Activated CD8-positive, alpha-beta memory T cell treated with anti-CD3 and anti-CD28 coated beads, Interleukin-2, amount 10 ng/mL, durations not matched to agents 7 days and 5 days (primary cell): ENCODE measurements at places on chromosomes 12 and 14. TPM values are rescaled to one million over a fixed set of nuclear protein-coding genes. Genes with fewer than 3 reads are reported as not detected.

The KRT8 gene
- total RNA-seq, result 0.26 TPM

The AGAP2 gene
- total RNA-seq, result 70.7 TPM

The CCNK gene
- total RNA-seq, result 82.9 TPM

The ESPL1 gene
- total RNA-seq, result 137 TPM

- DNase-seq, result no peak
- no peak overlapping the region for H3K4me3 ChIP-seq
These were observed 48.9 kb downstream of the KIF26A start for GRCh38 chr14:104187121-104187889.

DNA sequence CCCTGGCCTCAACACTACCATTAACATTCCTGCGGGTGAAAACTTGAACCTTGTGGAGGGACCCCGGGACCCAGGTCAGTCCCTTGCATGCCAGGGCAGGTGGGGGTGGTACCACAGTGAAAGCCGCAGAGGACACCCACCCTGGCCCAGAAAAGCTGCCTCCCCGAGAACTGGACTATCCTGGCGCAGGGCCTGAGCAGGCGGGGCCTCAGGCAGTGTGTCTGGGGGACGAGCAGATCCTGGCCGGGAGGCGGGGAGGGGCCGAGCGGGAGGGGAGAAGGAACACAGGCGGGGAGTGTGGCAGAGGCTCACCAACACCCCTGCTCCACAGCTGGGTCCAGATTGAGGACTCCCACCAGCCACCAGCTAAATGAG is 10.0 kb downstream of the AHNAK2 start:
- H3K27ac ChIP-seq, result no peak overlapping the region
- no peaks in the 10 kb centered on the region for H3K36me3 ChIP-seq
- H3K27me3 ChIP-seq, result peaks cover 23% of the 10 kb centered on the region
- DNase-seq, result no peak

DNA sequence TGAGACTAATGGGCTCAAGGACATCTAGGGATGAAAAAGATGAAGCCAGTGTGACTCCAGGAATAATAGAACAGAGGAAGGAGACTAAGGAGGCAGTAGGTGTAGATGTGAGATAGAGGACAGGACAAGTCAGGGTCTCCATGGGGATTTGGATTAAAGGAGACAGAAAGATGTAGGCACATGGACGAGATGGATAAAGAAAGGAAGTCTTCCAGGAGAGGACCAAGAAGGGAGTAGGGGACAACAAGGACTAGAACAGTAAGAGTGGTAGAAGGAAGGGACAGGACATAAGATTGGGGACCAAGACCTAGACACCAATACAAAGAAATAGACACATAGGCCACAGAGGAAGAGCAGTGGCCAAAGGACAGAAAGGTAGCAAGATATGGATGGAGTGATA is 7.1 kb upstream of the PCK2 start:
- no peak for DNase-seq
- peaks cover 5% of the 10 kb centered on the region for H3K4me1 ChIP-seq

DNA sequence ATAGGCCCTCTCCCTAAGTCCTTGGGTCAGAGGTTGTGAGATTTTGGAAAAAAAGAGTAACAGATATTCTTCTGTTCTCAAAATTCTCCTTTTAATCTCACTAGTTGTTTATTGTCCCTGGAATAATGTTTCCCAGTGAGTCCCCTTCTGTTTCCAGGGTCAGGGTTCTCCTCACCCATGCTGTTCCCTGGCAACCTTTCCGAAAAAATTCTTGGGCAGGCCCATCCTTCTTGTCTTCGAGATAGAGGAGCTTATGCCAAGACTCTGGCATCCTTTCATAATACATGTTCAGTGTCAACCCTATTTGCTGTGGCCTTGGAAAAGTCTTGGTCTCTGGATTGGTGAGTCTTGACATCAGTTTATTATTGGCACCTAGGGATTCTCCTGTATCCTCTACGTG is 212.4 kb upstream of the FAR2 start:
- no peaks in the 10 kb centered on the region for H3K4me1 ChIP-seq
- no peak overlapping the region for H3K4me3 ChIP-seq
- no peaks in the 10 kb centered on the region for H3K27me3 ChIP-seq

GRCh38 chr12:121939186-121939585 is 20.8 kb downstream of the CFAP251 start:
- H3K27ac ChIP-seq, result no peak overlapping the region
- no peak overlapping the region for H3K4me3 ChIP-seq
- peaks cover 8% of the 10 kb centered on the region for H3K4me1 ChIP-seq
- DNase-seq, result no peak

GRCh38 chr12:68581926-68582325 is 28.8 kb upstream of the RAP1B start:
- no peak overlapping the region for H3K4me3 ChIP-seq
- H3K36me3 ChIP-seq, result peaks cover 2% of the 10 kb centered on the region
- H3K4me1 ChIP-seq, result peaks cover 18% of the 10 kb centered on the region
- H3K27me3 ChIP-seq, result no peaks in the 10 kb centered on the region

GRCh38 chr14:51677266-51677665 is 25.6 kb downstream of the FRMD6 start:
- no peak overlapping the region for H3K27ac ChIP-seq
- DNase-seq, result no peak
- H3K4me3 ChIP-seq, result no peak overlapping the region
- no peaks in the 10 kb centered on the region for H3K36me3 ChIP-seq

- no peak for DNase-seq
These were observed 33.3 kb downstream of the ATP2A2 start for GRCh38 chr12:110314308-110314707.
